ENCODE measurements at places on chromosomes 1 and 21. TPM values are rescaled to one million over a fixed set of nuclear protein-coding genes. Genes with fewer than 3 reads are reported as not detected.

Gene LCE1F
- not detected for total RNA-seq

Gene CELA2A
- total RNA-seq: not detected

DNA sequence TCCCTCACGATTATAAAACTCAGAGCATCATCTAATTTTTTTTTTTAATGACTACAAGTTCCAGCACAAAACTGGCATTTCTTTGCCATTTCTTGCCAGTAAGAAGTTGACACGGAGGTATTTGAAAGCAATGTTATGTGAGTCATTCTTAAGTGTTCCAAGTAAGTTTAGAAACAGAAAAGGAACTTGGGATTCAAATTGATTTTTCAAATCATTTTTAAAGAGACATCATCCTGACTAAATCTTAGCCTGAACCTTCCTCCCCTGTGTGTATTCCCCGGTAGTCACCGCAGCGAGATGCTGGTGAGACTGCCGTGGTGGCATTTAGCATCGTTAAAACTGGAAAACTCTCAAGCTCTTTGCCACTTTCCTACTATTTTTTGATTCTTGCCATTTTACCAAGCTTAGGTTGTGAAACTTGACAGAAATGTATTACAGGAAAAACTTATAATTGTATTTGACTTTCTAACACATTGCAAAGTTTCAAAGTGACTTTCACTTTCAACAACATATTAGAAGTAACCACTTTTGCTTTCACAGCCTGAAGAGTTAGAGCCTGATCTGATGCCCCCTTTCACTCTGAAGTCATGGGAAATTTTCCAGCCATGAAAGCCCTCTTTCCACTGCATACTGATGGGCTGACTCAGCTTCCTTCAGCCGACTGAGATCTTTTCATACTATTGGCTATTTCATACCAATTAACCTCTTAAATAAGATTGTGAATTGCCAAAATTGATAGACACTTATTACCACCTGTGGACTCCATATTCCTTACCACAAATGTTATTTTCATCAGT, 61.4 kb downstream of the OLFML2B start:
- DNase-seq: no peak

DNA sequence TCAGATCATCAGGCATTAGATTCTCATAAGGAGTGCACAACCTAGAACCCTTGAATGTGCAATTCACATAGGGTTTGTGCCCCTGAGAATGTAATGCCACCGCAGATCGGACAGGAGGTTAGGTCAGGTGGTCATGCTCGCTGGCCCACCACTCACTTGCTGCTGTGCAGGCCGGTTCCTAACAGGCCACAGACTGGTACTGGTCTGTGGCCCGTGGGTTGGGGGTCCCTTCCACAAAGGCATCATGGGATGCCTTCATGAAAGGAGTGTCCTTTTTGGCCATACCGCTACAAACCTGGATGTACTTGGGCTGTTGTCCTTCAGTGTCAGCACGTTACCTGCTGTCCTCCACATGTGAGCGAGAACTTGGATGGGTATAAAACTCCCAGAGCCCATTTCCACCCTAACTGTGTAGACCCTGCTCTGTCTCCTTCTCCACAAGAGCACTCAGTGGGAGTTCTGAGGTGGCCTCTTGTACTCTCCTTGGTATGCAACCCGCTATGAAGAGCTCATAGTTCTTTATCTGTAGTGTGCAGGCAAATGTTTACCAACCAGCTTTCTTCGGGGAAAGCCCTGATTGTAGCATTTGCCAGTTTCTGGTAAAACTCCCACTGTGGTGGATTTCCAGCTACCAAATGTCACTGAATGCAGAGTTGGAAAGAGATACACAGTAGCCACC, 41.7 kb upstream of the SLC19A1 start:
- DNase-seq: no peak

DNA sequence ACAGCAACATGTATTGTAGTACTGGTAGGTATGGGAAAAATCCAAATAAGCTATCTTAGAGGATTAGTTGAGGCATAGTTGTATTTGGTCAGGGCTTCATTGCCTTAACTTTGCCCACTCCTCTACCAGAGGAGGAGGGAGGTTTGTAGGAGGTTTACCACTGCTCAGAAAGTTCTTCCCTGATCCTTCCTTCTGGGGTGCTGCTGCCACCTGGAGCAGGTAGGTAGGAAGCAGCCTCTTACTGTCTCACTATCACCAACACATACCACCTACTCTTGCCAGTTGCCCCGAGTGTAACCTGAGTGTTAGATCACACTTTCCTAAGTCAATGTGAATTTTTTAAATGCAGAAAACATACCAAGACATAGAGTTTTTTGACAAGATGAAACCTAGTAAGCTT, 24.1 kb upstream of the ZSWIM5 start:
- DNase-seq: no peak

GRCh38 chr1:214896921-214897320, 185.6 kb upstream of the KCNK2 start:
- DNase-seq: no peak

DNA sequence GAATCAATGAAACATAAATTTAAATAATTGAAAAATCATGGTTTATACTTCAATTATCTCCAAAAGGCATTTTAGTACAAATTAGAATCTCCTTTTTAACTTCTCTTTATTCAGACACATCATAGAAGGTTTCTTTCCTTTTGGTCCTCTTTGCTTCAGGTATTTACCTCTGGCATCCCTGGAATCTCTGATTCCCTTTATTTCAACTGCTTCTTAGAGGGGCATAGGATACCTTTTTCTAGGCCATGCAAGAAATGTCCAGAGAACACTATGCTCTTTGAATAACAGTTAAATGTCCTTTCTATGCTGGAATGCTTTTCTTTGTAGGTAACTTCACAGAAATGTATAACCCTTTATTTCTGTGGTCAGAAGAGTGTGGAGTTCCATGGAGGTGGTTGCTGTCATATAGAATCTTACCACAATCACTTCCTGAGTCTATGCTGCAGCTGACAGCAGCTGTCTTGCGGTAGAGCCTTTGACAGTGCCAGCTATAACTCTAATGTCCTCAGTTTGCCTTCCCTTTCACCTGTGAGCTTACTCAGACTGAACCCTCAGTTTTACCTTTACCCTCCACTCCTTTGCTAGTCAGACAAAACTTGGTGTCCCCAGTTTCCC, 8.6 kb downstream of the LAMC2 start:
- no peak for DNase-seq
